Lower leg skin (tissue), 4 donors: ENCODE measurements at places on chromosomes 2 and 18.

- DNase-seq, result no peak
Observed at GRCh38 chr2:133408671-133409070, 159.6 kb downstream of the NCKAP5 start.

DNA sequence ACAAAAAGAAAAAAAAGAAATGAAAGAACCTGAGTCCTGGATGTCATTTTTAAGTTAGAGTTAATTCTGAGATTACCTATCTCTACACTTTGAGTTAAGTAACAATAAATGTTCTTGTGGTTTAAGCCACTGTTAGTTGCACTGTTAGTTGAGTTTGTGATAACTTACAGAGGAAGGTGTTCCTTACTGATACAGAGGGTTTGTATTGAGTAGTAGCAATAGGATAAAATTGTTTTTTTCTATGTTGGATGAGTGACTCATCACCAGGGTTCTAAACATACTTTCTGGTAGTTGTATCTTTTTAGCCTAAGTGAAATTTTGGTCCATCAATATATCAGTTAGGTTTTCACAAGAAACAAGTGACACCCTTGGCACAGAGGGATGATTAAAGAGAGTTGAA lies 4.0 kb upstream of the LCLAT1 start:
- no peak for DNase-seq

DNA sequence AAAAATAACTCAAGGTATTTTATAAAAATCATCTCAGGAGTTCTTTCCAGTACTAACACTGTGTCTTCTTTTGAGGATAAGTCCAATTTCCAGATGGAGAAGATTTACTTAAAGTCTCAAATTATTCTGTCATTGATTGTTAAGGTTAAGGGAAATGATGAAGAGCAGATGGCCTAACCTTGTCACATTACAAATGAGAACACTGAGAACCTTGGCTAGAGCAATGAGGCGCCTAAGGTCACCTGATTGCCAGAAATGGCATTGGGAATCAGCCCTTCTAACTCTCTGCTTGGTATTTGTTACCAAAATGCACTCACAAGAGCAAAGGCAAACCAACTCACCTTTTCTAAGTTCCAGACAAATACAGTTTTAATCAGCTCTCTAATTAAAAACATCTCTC lies 835.1 kb downstream of the RNF144A start:
- no peak for DNase-seq

DNA sequence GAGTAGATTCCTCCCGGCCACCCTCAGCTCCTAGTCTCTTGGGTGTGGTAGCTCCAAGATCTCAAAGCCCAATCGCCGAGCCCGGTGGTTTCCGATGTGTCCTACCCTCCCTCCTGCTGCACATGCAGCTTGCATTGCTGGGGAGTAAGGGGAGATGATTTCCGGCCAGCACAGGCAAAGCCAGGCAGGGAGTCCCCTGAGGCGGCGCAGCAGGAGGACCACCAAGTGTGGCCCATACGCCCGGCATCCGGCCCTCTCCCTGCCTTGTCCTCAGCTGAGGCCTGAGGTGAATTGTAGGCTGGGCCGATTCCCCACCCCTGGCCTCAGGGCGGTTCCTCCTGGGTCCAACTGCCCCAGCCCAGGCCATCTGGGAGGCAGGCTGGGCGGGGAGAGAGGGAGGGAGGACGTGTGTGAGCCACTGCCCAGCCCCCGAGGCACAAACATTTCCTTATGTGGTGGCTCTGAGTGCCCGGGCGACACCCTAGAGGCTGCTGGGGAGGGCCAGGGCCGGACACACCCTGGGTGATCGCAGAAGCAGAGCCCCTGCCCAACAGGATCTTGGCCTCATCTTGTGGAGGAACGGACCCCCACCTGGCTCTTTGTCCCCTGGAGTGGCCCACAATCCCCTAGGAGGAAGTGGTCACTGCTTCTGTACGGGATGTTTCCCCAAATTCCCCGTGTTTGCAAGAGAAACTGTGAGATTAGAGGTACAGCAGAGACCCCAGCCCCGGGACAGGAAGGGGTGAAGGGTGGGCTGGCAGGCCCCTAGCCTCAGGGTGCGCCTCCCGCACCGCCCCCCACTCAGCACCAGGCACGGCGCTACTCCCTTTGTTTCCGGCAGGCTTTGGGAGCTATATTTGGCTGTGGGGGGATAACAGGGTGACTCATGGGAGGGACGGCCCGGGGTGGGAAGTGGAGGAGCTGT lies 41.9 kb upstream of the PTMA start:
- DNase-seq, result peak; percentile 93

- no peak for DNase-seq
Observed at GRCh38 chr2:240479111-240479501, 43.6 kb downstream of the GPC1 start.

DNA sequence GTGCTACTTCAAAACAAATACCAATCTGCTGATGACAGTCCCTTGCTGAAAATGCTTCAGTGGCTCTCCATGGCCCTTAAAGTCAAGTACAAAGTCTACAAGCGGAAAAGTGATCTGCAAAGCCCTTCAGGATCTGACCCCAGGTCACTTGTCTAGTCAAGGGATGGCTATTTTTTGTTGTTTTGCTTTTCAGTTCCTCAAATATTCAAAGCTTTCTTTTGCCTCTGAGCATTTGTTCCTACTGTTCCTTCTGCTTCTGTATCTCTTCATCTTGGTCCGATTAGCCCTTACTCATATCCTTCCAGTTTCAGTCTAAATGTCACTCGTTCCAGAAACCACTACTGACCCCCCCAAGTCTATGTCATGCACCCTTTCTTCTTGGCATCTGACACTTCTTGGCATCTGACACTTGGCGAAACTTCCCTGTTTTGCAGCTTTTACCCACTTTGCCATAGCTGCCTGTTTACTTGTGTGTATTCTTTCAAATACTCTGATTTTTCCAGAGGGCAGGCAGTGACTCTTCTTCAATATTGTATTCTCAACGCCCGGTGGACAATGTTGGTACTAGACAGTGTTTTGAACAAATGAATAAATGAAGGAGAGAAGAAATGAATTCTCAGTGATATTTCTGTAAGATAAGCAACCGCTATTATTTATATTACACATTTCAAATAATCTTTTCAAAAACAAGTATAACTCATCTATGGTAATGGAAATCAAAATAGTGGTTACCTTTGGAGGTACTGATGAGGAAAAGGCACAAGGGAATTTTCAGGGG lies 175.9 kb upstream of the FN1 start:
- DNase-seq, result no peak

- DNase-seq, result no peak
Observed at GRCh38 chr2:12719400-12720277, 2.9 kb downstream of the TRIB2 start.

DNA sequence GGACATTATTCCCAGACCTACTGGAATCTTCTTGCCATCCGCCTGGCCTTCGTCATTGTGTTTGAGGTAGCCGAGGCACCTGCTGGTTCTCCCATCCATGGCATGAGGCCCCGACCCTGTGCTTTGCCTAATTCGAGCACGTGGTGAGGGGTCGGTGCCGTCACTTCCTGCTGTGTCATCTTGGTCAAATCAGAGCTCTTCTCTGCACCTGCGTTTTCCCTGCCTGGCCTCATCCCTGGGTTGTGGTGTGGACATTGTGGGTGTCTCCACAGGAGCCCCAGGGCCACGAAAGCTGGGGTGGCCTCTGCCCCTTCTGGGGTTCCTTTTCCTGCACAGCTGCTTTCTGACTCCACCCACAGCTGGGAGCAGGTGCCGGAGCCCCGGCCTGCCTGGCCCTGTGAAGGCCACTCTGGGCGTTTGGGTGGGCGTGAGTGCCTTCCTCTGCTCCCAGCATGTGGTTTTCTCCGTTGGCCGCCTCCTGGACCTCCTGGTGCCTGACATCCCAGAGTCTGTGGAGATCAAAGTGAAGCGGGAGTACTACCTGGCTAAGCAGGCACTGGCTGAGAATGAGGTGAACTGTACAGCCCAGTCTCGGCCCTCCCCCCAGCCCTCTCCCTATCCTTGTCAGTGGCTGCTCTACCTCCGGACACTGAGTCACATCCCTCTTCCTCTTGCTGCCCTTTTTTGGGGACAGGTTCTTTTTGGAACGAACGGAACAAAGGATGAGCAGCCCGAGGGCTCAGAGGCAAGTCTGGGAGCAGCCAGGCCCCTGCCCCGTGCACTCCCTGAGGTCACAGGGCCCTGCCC lies 34.9 kb downstream of the ANO7 start:
- no peak for DNase-seq

- DNase-seq, result no peak
Observed at GRCh38 chr2:128552806-128553551, 234.3 kb upstream of the HS6ST1 start.

GRCh38 chr2:122239440-122239839 lies 484.0 kb downstream of the TSN start:
- no peak for DNase-seq

- no peak for DNase-seq
Observed at GRCh38 chr2:96205888-96206287, 2.7 kb downstream of the STARD7 start.

- no peak for DNase-seq
Observed at GRCh38 chr2:43331422-43331821, 105.0 kb upstream of the ZFP36L2 start.

DNA sequence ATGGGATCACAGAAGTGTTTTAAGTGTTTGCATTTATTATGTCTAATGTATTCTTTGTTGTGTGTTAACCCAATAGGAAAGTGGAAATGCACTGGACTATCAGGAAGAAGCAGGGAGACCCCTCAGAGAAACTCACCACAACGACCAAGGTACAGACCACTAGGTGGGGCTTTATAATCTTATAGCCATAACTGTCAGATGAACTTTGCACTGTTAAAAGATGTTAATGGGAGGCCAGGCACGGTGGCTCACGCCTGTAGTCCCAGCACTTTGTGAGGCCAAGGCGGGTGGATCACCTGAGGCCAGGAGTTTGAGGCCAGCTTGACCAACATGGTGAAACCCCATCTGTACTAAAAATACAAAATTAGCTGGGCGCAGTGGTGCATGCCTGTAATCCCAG lies 73.2 kb downstream of the SUMO1 start:
- no peak for DNase-seq

GRCh38 chr2:105443617-105444598 lies 45.1 kb upstream of the FHL2 start:
- DNase-seq, result no peak

GRCh38 chr18:32730620-32731091 lies 42.2 kb downstream of the KLHL14 start:
- no peak for DNase-seq

DNA sequence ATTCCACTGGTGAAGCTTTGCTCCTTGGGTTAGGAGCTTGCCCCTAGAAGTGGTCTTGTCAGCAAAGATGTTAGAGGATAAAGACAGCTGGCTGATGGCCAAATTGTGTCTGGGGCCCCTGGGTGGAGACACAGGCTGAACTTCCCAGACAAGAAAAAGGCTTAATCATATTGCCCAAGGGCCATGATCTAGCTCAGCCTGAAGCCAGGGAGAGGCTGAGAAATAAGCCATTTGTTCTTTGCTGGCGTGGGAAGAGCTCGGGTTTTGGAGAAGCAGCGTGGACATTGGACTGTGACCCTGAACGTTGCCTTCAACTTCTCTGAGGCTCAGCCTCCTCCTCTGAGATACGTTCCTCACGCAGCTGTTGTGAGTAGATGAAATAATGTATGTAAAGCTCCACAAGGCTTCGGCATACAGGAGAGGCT lies 153.0 kb downstream of the ZFP36L2 start:
- DNase-seq, result no peak

- DNase-seq, result no peak
Observed at GRCh38 chr18:33022370-33022769, 249.5 kb upstream of the KLHL14 start.

DNA sequence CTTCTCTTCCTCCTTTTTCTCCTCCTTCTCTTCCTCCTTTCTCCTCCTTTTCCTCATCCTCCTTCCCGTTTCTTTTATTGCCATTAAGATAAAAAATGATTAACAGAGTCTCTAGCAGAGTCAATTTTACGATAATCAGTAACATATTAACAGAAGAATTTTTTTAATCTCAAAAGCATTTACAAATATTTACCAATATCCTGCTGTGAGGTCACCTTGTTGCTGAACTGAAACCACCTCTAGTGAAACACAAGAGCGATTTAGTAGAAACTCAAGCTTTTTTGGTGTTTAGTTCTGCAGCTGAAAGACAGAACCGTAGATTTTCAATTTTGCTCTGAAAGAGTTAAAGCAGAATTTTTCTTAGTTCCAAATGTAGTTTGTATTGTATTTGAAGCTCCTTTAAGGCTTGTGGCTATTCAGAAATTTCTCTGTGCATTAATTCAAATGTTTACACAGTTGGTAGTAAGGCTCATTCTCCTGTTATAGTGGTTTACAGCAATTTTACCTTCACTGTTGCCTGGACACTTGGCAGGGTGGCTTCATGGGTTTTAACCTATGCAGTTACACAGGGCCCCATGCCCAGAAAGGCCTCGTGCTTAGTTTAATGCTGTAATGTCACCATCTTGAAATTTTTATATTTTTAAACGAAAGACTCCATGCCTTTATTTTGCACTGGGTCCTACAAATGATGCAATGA lies 1106.6 kb upstream of the FAM98A start:
- DNase-seq, result no peak

GRCh38 chr2:233691443-233692433 lies 952 bp upstream of the UGT1A6 start:
- no peak for DNase-seq

GRCh38 chr2:204643326-204643725 lies 98.1 kb downstream of the PARD3B start:
- DNase-seq, result no peak

GRCh38 chr2:45173513-45173912 lies 164.3 kb upstream of the SIX2 start:
- DNase-seq, result no peak

GRCh38 chr2:112055730-112056625 lies 909 bp downstream of the TMEM87B start:
- peak; percentile 80 for DNase-seq

GRCh38 chr2:96763511-96764252 lies 3.0 kb downstream of the CNNM4 start:
- no peak for DNase-seq

GRCh38 chr2:133412694-133413093 lies 155.6 kb downstream of the NCKAP5 start:
- DNase-seq, result no peak

DNA sequence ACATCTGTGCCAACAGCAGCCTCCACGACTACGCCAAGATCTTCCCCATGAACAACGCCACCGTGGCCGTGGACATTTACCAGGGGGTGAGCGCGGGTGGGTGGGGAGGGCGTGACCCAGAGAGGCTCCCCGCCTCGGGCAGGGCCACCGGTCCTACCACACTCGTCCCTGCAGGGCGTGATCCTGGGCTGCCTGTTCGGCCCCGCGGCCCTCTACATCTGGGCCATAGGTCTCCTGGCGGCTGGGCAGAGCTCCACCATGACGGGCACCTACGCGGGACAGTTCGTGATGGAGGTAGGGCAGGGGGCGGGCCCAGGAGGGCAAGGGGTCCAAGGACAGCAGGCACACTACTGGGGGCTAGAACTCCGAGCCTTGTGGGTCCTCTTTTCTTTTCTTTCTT lies 8.5 kb upstream of the CTDSP1 start:
- DNase-seq, result no peak

DNA sequence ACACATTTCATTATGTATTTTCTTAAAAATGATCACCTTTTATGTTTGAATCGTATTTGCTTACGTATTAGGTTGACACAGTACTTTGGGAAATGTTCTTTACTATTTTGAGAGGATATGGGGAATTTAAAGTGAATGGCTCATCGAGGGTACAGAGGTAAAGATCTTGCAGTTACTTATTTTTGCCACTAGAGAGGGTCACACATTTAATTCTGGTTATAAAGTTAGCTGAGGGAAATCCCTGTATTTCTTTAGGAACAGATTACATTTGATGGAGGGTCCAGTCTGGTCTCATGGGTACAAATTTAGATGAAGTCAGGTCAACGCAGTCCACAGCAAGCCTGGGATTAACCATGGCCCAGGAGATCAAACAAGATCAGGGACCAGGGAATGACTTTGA lies 24.5 kb downstream of the DYNC2LI1 start:
- no peak for DNase-seq
